Thymus (tissue), 14 donors: ENCODE measurements at places on chromosomes 16 and 17.
A peak's percentile ranks its signal among the peaks of the same experiment; 100 is the strongest.

DNA sequence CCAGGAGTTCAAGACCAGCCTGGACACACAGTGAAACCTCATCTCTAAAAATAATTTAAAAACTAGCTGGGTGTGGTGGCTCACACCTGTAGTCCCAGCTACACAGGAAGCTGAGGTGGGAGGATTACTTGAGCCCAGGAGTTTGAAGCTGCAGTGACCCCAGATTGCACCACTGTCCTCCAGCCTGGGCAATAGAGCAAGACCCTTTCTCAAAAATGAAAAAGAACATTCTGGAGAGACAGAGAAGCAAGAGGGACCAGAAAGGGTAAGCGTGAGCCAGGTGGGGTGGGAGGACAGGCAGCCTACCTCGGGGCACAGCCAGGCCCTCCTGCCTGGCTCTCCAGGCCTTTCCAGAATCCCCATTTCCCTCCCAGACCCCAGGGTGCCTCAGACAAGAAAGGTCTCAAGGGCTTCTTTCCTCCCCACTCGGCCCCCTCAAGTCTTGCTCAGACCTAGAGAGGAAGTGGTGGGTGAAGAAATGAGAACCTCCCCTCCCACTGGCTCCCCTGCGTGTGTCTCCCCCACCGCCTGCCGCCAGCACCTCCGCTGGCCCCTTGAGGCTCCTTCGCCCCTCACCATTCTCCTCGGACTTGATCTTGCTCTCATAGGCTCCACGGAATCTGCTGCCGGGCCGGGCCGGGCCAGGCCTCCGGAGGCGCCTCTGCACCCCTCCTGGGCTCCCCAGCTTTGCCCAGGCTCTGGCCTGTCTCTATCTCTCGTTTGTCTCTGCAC is 503 bp downstream of the C16orf54 start:
- peak; percentile 63 for DNase-seq

DNA sequence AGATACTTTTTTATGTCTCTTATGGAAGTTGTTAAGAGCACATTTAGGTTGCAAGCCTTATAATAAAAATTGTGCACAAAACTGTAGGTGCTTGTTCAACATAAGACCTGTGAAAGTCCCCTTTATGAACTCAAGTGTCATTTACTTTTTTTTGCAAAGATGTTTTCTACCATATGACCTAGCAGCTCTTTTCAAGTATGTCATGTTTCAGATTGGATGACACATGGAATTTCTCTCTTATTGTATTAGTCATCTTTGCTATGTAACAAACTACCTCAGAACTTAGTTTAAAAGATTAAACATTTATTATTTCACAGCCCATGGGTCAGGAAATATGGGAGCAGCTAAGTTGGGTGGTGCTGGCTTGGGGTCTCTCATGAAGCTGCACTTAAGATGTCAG is 57.9 kb downstream of the PHKB start:
- no peak for DNase-seq

GRCh38 chr17:8685381-8685780 is 54.9 kb upstream of the MYH10 start:
- no peak for DNase-seq

DNA sequence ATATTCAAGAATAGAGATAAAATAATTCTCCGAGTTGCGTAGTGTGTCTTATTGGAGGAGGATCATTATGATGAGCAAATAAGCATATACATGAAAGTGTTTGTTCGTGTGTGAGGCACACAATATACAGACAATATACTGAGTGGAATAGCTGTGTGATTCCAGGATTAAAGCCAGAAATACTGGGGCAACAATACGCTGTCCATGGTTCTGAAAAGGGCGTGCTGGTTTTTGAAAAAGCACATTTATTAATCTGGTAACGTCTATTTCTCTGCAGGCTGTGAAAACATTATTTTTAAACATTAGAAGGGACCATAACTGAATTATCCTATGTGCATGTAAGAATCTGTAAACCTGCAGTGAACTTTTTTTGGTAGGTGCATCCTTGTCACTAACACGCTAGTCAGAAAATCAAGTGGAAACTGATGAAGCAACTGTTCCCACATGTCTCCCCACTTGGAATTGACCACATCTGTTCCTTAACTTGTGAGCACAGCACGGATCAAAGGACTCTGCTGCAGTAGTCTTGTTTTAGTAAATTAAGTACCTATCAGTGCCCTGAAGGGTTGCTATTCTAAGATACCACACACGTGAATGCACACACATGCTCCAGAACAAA is 346.0 kb downstream of the GRIN2A start:
- peak; percentile 4 for DNase-seq

DNA sequence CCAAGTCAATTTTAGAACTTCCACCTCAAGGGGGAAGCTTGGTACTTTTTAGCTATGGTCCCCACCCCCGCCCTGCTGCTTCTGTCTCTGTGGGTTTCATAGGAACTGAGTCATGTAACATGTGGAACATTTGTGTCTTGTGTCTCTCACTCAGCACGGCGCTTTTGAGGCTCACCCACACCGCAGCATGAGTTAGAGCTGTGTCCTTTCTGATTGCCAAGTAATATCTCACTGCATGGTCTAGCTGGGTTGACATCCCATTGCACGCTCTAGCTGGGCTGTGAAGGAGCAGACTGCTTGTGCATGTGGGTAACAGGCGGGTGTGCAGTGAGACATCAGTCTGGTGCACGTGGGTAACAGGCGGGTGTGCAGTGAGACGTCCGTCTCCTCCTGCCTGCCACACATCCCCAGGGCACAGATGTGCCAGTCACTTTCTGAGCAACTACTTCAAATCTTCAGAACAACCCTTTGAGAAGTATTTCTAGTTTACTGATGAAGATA is 26.4 kb upstream of the SLC7A5 start:
- DNase-seq, result peak; percentile 32

- no peak for DNase-seq
Measured at GRCh38 chr17:13492737-13493122, 109.0 kb downstream of the HS3ST3A1 start.

DNA sequence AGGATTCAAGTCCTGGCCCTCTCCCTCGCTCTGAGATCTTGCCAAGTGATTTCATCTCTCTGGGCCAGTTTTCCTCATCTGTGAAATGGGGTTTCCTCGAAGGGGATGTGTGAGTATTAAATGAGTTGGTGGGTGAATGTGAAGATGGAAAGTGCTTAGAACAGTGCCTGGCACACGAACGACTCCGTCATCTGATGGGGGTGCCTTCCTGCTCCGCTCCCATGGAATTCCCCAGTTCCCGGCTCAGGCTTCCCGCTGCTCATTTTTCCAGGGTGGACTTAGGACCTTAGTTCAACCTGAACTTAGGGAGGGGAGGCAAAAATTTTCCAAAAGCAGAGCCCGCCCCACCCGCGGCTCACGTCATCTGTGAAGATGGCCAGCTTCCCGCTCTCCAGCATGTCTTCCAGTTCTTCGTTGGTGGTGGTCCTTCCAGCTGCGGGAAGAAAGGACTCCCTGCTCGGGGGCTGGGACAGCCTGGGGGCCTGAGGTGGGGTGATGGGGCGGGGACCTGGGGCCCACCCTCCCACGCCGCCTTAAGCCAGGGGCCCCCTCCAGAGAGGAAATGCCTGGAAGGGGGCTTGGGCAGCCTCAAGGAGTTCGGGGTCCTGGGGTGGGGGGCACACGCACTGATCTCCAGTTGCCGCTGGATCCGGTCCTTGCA is 11.4 kb downstream of the HSD3B7 start:
- DNase-seq, result no peak

- no peak for DNase-seq
Measured at GRCh38 chr17:68204736-68205135, 43.1 kb upstream of the AMZ2 start.

DNA sequence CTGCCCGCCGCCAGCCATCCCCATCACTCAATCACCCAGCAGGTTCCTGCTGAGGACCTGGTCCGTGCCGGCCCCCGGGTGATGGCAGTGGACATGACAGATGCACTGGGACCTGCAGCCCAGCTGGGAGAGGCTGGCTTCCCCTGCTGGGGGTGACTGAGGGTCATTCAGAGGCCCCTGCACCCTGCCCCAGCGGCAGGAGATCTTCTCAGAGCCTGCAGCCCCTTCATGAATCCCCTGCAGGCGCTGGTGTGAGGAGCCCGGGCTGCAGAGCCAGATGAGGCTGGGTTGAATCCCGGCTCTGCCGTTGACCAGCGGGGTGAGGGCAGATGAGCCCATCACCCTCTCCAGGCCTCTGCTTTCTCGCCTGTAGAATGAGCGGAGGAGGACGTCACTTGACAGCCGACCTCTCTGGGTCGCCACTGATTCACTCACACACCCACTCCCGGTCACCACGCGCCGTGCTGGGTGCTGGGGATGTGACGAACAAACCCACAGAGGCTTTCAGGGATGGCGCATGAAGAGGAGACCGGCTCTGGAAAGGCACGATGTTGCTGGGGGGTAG is 95.2 kb upstream of the CIBAR2 start:
- no peak for DNase-seq

DNA sequence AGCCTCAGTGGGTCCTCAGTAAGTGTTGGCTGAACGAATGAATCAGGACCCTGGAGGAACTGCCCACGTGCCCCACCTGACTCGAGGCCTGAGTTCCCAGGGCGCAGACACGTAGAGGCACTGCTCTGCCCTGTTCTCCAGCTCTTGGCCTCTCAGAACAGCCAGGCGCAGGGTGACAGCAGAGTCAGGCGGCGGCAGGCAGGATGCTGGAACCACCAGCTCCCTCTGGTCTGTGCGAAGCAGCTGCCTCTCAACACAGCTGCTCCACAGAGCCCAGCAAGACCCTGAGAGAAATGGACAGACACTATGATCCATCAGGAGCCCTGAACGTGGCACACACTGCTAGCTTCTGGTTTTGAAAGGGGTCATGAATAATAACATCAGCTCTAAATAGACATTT is 53.1 kb upstream of the BCO1 start:
- no peak for DNase-seq

DNA sequence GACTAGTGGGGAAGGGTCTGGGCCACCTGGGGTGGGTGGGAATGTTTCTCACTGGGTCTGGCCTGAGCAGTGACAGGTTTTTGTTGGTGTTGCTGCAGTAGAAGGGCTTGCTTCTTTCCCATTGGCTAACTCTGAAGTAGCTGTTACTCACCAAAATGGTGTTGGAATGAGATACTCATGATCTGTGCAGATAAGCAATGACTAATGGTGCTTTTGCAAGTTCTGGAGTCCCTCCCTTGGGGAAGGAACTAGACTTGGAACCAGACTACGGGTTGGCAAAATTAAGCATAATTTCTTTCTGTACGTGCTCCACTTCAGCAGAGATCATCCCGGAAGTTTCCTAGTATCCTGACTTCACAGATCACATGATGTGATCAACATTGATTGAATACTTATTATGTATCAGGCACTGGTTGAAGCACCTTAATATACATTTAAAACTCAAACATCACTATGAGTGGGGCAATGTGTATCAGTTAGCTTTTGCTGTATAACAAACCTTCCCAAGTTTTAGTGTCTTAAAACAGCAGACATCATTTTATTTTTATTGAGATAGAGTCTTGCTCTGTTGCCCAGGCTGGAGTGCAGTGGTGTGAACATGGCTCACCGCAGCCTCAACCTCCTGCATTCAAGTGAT is 30.1 kb downstream of the CHP2 start:
- DNase-seq, result no peak

DNA sequence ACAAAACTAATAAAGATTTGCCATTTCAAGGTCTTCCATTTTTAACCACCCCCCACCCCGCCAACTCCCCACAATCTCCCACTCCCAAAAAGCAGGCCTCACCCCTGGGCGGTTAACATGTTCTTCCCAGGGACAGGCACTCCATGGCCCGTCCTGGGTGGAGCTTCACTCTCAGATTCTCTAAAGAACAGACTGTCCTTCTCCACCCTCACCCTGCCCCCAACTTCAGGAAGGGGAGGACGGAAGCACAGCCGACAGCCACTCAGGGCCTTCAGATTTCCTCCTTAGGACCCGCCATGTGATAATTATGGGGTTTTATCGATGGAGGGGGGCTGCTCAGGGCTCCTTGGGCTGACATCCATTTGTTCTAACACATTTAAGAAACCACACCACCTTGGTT is 61.9 kb downstream of the ZFHX3 start:
- DNase-seq, result no peak

DNA sequence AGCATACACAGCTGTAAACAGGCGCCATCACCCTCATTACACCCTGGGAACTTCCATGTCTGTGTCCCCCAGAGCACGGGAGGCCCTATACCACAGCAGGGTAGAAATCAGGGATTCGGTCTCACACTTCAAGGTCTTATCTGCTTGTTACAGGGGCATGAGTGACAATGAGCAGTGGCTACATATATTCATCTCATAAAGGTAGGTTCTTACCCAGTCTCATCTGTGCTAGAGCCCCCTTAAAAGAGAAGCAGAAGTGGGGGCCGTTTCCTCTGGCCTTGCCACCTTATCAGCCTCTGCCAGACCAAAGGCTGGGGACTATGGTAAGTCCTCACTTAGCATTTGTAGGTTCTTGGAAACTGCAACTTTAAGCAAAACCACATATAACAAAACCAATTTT is 46.5 kb downstream of the IRX5 start:
- DNase-seq, result no peak

DNA sequence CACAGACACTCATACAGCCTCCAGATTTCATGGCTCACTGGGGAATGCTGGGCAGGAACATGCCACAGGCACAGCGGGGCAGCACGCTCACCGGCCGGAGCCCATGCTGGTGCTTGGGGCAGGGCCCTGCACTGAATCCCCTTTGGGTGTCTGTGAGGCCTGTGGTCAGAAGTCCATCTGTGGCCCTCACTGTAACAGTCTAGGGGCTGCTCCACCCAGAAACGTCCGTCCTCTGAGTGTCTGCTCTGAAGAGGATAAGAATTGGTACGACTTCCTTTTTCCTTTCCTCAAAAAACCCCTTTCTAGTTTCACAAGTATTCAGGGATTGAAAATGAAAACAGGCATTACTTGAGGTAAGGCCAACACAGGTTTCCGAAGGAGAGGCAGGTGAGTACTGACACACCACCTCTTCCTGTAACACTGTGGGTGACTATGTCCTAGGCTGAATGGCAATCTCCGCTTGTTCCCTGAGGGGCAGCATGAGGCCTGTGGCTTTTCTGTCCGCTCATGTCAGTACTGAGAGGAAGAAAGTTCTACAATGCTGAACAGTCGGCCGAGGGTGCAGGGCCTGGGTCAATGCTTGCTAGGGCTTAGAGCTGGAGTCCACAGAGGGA is 42.5 kb downstream of the TMEM11 start:
- no peak for DNase-seq

DNA sequence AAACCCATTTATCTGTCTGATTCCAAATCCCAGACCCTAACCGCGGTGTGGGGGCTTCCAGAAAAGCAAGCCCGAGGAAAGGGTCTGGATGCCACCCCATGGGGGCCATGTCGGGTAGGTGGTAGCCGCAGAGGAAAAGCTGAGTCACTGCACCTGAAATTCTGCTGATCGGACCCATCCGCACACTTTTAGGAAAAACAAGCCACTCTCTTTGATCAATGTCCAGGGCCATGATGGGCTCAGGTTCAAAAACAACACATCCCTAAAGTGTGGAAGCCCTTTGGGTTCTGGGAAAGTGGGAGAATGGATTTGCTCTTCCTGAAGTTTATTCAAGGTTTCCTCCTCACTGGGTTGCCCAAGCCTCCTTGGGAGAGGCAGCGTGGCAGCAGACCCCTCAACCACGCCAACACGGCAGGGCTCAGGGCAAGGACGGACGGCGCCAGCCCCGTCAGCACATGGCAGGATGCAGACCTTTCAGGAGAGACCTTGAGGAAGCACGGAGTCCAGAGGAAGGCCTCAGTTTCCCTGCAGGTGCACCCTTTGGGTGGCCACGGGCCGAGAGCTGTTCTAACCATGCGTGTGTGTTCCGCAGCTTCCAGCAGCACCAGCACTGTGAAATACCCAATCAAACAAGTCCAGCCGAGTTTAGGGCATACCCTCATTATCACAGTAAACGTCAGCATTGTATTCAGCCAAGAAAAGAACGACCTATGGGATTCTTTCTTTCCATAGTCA is 367.0 kb downstream of the FOXL1 start:
- no peak for DNase-seq

- no peak for DNase-seq
Measured at GRCh38 chr16:69555437-69555836, 10.3 kb upstream of the NFAT5 start.
